Non-pigmented ciliary epithelial cell (primary cell): ENCODE measurements at places on chromosomes 4 and X.

DNA sequence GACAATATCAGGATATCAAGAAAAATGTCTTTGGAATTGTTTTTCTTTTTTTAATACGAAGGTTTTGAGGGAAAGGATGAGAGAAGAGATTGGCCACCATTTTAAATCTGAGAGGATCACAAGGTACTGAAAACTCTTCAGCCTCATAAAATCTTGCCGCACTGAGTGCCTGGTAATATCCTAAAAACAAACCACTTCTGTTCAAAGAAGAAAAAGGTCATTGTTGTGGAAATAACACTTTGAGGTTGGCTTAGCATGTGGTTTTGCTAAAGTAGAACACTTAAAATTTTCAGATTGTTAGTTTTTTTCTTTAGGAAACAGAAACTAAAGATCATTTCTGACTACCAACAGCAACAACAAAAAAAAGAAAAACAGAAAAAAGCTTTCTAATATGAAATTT, 1.0 kb upstream of the CLDN22 start:
- DNase-seq, result no peak

DNA sequence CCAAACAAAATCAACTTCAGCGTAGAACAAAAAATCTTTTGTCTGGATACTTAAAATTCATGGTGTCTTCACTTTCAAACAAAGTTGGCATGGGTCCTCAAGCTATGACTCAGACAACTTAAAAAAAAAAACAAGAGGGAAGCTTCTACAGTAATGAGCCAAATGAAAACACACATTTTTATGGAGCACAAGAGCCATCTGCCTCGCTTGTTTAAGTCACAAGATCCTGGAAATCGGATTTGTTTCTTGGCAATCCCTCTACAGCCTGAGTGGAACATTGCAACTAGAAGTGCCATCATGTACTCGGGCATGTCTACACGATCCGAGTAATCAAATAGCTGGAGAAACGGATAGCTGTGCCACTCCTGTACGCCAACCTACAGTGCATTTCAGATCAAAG, 22.6 kb downstream of the LAMP2 start:
- DNase-seq, result no peak

DNA sequence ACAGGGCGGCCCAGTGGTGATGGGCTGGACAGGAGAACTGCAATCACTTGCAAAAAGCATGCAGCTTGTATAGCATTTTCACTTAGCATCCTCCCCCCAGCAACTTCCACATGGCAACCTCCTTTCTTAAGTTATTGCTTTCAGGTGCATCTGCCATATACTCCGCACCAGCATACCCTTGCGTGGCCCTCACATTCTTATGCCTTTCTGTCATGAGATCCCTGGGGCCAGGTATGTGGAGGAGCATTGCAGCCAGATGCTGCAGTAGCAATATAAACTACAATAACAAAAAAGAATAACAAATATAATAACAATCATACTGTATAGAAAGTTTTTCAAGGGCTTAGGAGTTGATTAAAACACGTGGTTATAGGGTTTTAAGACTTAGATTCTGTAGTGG, 26.3 kb upstream of the NUDT6 start:
- DNase-seq, result no peak

- no peak for DNase-seq
Observed at GRCh38 chr4:15320121-15320678, 107.6 kb upstream of the C1QTNF7 start.

DNA sequence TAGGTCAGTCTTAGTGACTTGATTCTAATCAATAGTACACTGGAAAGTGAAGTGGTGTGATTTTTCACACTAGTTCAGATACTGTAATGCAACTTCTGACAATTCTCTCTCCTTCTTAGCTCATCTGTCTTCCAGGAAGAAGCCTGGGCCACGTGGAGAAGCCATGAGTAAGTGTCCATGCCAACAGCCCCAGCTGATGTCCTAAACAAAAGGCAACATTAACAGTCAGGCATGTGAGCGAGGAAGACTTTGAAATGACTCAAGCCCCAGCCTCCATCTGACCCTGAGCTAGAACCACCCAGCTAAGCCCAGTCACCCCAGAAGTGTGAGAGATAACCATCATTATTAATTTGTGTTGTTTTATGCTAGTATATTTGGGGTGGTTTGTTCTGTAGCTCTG, 115.7 kb upstream of the MAGEB16 start:
- DNase-seq, result no peak

- no peak for DNase-seq
Observed at GRCh38 chrX:99722094-99722493, 688.0 kb downstream of the PCDH19 start.

DNA sequence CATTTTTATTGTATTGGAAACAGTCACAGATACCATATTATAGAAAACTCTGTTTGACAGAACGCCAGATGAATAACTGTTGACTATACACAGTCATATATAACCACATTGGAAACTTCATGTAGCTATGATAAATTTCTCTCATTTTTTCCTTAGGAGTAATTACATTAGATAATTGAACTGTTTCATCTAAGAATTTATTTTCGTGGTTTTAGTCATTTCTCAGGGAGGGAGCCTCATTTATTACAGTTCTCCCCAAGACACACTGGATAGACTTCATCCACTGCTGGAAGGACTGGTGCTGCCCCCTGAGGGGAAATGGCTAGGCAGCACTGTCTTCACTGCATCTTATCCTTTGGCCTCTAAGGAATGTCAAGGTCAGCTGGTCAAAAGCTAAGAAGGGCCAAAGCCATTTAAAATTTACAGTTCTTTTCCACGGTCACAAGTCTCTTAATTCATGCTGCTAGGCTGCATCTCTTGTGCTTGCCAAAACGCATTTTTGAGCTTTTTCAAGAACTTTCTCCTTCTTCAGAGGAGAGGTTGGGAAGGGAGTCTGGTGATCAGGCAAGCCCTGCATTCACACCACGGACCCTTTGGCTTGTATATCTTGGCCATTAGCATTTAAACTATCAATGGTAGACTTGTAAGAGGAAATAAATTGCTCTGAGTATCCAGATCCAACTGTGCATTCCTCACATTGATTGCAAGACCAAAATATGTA, 145.1 kb downstream of the CBR4 start:
- DNase-seq, result no peak
